ENCODE measurements at places on chromosomes 2 and 18.

DNA sequence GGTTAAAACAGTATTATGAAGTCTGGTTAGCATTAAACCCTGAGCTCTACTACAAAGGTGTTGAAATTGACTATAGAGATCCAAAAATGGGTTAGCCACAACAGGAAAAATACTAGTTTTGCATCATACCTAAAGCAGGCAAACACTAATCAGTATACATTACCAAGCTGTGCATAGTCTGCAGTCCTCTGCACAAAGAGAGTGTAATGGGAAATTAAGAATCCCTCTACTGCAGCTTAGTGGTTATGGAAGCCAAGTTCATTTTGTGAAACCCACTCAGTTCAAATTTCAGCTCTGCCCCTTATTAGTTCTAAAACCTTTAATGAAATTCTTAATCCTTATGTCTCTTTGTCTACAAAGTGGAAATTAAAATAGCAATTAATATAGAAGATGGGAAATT lies 192.1 kb downstream of the MBD2 start:
- DNase-seq = no peak

GRCh38 chr2:141490886-141491285 lies 639.9 kb downstream of the LRP1B start:
- no peak for DNase-seq

GRCh38 chr2:224659714-224660113 lies 56.5 kb downstream of the CCDC195 start:
- no peak for DNase-seq

DNA sequence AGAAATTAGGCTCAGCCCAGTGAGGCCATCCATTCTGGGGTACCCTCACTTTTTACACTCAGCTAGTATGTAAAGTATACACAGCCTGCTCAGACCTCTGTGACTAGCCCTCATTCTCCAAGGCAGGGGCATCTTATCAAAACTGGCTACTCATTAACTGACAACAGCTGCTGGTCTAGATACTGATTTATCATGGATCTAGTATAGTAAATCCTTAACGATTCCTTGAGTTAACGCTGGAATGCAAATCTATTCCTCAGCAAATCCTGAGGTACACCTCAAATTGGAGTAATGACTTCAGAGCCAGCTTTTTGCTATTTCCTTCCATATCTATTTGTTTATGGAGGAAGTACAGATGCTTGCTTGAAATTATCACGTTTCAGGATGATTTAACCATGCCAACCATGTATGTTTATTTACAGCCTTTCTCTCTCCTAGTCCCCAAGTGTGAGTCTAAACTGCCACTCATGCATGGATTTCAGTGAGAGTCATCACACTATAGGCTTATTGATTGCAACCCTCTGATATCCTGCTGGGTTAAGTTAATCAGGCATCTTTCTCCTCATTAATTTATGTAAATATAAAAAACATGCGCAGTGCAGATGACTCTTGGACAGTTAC lies 70.2 kb upstream of the DOK6 start:
- no peak for DNase-seq

DNA sequence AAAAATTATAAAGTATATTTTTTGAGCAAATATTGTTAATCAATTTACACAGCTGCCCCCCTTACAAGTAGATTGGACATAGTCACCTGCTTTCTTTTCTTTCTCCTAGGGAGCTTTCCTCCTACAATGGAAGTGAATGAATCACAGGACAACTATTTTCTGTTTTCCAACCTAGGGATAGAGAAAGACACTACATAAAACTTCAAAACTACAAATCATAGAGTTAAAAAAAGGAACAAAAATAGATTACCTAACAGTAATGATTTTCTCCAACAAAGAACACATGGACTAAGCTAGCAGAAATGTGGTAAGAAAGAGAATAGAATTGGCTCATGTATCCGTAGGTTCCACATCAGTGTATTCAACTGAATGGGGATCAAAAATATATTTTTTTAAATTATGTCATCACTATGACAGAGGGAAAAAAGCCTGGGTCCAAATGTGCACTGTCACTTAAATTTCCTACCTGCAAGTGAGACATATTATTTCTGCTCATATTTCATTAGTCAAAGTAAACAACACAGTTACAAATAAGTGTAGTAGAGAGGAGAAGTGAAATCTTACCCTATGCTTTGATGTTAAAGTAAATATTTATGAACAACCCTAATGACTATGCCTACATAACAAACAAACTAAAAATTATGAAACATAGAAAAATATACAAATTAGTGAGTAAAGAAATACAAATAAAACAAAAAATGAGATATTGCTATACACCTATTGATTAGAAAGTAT lies 756.7 kb downstream of the SOCS6 start:
- no peak for DNase-seq

- no peak for DNase-seq
Measured at GRCh38 chr18:76881744-76882143, 59.4 kb downstream of the ZNF236 start.

DNA sequence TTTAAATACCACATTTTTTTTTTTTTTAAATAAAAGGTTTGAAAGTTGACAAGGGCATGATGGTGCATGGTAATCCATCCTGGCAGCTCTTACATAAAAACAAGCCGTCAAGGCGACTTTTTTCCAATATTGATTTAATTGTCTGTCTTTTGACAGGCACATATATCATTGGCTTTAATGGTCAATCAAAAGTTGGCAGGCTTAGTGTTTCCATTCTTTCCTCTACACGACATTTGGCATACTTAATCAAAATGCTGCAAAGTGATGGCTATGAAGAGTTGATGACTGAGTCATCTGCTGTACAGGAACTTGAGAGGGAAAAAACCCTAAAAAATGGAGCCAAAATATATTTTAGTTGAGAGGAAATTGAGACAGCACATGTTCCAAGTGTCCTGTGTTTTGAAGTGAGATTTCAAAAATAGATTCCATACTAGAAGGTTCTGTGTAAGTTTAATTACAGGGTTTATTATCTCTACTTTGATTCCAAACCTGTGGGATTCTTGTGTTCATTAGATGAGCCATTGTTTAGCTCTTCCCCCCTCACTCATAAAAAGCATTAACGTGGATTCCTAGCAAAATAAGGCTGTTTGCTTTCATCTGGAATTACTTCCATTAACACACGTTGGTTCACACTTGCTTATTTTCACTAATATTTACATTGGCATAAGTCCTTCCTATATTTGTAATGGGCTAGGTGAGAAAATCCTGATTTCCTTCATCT lies 3.2 kb downstream of the TSHZ1 start:
- no peak for DNase-seq

DNA sequence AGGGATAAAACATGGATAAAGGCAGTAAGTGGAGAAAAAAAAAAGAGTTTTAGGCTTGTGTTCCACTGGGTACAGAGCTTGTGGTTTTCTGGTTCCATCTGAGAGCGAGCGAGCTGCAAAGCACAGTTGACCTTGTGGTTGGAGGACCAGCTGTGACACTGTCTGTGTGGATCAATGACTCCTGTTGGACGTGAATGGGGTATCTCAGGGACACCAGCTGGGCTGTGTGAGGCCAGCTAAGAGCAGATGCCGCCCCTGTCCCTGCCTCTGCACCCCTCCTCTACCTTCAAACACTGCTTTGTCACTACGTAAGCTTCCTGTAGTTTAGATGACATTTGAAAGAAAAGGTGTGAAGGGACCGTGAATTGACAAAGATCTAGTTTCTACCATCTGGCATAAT lies 67.8 kb downstream of the QPCT start:
- no peak for DNase-seq

DNA sequence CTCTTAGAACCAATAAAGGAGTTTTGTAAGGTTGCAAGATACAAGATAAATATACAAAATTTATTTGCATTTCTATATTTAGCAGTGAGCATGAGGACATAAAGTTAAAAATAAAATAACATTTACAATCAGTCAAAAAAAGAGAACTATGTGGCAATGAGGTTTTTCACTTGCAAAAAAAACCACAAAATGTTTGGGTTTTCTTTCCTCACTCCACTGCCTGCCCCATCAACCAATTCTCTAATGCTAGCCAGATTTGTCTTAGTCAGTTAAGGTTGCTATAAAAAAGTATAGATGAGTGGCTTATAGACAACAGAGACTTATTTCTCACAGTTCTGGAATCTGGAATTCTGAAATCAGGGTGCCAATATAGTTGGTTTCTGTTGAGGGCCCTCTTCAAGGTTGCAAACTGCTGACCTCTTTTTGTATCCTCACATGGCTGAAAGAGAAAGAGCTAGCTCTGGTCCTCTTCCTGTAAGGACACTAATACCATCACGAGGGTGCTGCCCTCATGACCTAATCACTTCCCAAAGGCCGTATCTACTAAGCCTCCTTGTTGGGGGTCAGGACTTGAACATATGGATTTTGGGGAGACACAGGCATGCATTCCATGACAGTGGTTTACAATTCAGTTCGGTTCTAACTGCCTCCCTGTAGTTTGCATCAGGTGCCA lies 566.2 kb downstream of the GALR1 start:
- DNase-seq = no peak

GRCh38 chr2:189179570-189179950 lies at the start of gene COL5A2:
Gene COL5A2 (minus strand): TSS chr2:189179761. CDS start chr2:189179604, 157 bp downstream.
- DNase-seq = no peak

- DNase-seq = no peak
Measured at GRCh38 chr18:62881509-62882016, 166.2 kb downstream of the PHLPP1 start.

DNA sequence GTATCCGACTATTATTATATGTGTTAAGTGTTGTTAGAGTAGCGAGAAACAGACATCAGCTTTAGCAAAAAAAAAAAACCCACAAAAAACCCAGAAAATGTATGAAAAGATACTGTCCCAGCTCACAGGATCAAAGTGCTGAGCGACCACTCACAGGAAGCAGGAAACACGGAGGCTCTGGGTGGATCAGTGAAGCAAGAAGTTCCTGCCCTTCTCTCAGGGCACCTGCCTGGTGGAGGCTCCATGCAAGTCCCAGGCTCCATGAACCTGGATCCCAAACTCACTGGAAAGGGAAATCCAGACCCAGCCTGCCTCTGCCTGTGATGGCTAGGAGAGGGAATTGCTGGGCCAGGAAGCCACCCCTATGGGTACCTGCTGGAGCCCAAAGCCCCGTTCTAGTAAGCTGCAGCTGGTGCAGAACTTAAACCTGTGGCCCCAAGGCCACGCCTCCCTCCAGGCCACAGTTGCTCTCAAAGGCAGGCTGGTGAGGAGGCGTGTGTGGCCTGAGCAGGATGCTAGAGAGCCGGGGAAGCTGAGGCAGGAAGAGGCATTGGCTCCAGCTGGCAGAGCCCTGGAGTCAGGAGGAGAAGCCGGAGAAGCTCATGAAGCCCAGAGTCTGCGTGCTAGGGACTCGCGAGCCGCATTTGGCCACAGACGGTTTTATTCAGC lies 63.5 kb upstream of the TAF1B start:
- DNase-seq = no peak

DNA sequence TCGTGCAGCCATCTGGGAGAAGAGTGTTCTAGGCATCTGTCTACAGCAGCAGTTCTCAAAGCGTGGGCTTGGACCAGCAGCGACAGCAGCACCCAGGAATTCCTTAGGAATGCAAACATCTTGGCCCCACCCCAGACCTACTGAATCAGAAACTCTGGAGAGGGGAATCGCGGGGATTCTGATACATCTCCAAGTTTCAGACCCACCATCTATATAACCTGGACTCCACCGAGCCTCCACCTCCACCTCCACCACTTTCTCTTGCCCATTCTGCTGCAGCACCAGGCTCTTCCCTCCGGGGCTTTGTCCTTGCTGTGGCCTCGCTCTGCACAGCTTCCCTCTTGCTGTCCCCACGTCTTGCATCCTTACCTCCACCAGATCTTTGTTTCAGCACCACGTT lies 256.4 kb downstream of the BCL2 start:
- DNase-seq = no peak

- no peak for DNase-seq
Measured at GRCh38 chr2:21281791-21282514, 158.2 kb downstream of the TDRD15 start.

GRCh38 chr2:33444967-33445366 lies 31.5 kb upstream of the RASGRP3 start:
- no peak for DNase-seq

DNA sequence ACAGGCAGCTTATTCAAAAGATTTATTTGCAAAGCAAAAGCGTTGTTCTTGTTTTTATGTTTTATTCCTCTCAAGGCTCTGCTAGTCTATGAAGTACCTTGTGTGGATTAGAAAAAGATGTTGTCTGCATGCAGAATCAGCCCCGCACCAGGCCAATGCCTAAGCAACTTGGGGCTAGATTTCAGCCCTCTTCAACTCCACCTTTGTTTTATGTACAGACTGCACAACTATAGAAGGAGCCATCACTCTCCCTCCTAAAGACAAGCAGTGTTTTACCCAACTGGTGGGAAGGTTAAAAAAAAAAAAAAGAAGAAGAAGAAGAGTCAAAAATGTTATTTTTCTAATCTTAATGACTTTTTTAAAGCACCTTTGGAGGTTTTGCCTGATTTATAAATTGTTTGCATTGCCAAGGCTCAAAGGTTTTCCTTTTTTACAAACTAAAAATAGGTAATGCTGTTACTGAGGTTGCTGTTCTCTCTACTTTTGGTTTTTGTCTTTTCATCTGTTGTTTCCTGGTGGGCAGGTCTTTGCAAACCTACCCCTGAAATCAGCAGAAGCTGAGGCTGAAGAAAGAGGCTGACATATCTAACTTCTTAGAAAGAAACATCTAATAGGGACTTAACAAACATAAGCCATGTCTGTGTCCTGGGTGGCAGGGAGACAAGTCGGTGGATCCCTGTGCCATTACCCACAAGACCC lies 164.0 kb downstream of the SLC39A10 start:
- no peak for DNase-seq

Measured in activated naive CD4-positive, alpha-beta T cell treated with anti-CD3 and anti-CD28 coated beads, Interleukin-2, amount 50 U/mL, for 72 hours (primary cell).